Putamen (tissue), 1 donor: ENCODE measurements at places on chromosomes 5 and 9.

- no peak for DNase-seq
Observed at GRCh38 chr5:38548064-38548759, 8.2 kb downstream of the LIFR start.

DNA sequence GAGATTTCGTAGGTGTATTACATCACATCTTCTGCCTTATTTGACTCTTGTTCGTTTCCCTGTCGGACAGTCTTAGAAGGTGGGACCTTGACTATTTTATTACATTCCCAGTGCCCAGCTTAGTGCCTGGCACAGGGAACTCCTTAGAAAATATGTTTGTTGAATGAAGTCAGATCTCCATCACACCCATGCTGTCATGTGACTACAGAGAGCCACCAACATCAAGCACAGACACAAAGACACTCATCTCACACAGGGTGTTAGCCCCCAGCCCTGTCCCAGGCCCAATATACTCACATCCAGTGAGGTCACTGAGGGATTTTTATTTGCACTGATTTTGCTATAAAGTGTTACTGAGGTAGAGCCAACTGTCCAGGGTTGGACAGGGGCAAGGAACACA is 692 bp upstream of the SRA1 start:
- no peak for DNase-seq

DNA sequence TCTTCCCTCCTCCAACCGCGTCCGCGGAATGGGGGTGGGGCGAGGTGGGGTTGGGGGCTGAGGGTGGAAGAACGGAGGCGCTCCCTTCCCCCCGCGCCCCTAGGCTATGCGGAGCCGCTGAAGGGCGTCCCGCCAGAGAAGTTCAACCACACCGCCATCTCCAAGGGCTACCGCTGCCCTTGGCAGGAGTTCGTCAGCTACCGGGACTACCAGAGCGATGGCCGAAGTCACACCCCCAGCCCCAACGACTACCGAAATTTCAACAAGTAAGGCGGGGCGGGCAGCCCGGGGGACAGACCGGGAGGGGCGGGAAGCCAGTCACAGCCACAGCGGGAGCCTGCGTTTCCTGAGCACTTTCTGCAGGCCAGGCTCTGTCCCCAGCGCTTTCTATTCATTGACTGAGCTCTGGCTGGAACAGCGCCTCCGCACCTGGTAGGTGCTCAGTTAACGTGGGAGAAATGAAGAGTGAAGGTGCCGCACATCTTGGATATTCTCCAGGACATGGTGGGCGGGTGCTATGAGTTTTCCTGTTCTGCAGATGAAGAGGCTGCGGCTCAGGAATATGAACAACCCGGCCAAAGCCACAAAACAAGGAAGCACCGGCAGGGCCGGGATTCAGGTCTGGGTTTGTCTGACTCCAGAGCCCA is 11.3 kb downstream of the MYOZ3 start:
- DNase-seq = peak; percentile 70

GRCh38 chr9:16356196-16356765 is 514.2 kb downstream of the BNC2 start:
- DNase-seq = no peak

GRCh38 chr5:35920890-35921289 is 17.5 kb downstream of the CAPSL start:
- DNase-seq = no peak

DNA sequence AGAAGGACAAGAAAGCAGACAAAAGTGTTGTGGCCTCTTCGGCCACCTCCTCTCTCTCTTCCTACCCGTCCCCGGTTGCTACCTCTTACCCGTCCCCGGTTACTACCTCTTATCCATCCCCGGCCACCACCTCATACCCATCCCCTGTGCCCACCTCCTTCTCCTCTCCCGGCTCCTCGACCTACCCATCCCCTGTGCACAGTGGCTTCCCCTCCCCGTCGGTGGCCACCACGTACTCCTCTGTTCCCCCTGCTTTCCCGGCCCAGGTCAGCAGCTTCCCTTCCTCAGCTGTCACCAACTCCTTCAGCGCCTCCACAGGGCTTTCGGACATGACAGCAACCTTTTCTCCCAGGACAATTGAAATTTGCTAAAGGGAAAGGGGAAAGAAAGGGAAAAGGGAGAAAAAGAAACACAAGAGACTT is 2.4 kb downstream of the EGR1 start:
- no peak for DNase-seq

- DNase-seq = no peak
Observed at GRCh38 chr9:137491735-137492432, 32.8 kb upstream of the NSMF start.

- DNase-seq = no peak
Observed at GRCh38 chr5:31098811-31099210, 94.7 kb upstream of the CDH6 start.

- no peak for DNase-seq
Observed at GRCh38 chr9:90880669-90881068, 79.0 kb downstream of the SYK start.

DNA sequence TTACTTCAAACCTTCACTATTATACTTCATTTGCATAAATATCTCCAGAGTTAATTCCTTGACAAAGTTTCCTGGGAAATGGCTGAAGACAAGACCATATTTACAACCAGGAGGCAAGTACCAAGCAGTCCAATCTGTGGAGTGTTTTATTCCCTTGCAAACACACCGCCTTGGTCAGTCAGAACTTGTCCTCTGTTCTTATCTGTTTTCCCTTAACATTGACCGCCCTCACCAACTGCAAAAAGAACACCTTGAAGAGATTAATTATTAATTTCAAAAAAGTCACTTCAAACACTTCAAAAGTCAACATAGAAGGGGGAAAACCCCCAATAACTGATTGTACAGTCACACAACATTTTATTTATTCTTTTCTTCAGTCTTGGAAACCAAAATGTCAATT is 269.0 kb upstream of the RGMB start:
- DNase-seq = no peak

DNA sequence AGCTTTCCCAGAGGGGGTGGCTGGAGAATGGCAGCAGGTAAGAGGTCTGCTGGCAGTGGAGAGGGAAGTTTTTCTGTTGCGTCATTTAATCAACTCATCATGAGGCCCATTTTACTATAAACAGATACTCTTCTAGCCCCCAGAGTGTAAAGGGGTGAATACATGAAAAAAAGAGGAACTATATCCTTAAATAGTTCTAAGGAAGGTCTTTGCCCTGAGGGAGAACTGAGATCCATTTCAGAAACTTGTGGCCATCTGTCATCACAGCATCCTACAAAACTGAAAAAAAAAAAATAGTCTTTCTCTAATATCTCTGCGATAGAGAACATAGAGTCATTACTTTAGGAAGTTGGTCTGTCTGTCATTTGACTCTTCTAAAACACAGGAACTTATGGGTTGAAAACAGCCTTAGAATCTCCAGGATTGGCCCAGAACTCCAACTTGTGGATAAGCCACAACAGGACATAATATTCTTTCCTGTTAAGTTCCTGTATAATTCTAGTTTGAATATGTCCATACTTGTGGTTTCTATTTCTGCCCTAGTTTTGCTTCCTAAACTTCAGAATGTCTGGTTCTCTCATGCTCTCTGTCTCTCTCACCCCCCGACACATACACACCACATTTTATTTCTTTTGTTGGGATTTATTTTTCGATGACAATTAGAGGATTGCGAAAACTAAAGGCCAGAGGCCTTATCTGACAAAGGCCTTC is 238.5 kb upstream of the PIK3R1 start:
- DNase-seq = no peak

DNA sequence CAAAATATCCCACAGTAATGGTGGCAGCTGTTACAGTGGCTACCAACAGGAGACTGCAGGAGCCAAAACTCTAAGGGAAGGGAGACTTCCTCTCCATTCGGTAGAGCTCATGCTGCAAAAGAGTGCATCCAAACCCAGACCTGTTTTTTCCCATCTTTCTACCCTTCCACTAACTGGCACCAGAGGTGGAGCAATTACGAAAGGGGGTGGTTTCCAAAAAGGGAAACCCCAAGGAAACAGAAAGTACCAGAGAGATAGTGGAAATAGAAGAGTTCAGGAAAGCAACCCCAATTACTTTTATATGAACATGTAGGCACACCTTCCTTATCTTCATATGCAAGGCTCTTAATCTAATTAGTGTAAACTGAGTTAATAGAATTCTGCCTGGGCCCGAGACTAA is 7.3 kb upstream of the WDR41 start:
- peak; percentile 34 for DNase-seq

DNA sequence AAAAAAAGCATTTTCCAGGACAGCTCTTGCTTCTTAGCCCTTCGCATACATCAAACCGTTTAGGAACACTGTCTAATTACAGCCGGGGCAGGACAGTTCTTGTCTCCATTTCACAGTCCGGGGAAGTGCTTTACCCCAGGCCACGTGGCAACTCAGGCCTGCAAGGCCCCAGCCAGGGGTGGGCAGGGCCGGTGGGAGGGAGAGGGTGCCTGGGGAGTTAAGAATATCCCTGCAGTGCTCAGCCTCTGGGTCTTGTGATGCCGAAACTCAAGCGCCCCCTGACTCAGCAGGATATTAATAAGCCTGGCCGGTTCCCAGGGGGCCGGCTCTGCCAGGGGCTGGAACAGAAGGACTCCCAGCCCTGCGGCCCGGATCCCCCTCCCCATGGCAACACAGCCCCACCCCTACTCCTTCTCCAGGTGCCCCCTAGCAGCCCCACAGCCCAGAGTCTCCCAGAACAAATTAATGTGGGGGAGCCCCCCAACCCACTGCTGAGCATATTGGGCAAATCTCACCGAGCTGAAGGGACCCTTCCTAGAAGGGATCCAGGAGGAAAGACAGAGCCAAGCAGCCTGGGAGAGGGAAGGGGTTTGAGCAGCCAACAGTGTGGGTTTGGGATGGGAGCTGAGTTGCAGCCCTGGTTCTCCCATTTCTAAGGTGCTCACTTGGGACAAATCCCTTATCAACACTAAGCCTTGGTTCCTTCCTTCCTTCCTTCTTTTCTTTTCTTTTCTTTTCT is 45.3 kb downstream of the PLPP7 start:
- no peak for DNase-seq

DNA sequence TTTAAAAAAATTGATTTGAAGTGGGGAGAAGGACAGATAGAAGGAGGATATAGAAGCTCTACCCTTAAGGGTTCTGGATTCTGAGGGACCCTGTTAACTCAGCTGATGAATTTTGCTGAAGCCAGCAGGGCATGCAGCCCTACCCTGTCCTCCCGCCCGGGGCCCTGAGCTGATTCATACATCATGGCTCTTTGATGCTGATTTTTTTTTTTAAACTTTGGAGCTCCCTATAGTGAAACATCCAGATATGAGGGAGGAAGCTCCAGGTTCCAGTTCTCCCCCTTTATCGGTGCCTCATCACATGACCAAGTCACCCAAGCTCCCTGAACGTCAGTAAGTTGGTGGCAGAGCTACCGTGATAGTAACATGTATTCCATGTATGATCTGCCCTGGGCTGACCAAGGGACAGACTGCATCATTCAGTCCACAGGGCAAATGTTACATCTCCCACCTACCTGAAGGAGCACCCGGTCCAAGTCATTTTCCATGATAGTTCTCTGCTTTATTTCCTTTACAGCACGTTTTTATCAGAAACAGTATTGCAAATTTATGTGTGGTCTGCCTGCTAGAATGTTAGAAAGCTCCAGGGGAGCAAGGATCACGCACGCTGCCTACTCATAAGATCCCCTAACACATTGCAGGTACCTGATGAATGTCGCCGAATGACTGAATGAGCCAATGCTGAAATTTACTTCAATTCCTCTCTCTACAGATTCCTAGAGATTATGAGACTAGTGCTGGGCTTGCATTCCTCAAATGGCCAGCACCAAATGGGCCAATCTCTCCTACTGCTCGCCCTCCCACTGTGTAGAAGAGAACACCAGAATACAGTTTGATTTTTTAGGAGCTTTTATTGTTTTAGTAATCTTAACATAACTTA is 25.9 kb downstream of the SPARC start:
- no peak for DNase-seq

- no peak for DNase-seq
Observed at GRCh38 chr5:148163345-148163744, 5.0 kb upstream of the SPINK14 start.

DNA sequence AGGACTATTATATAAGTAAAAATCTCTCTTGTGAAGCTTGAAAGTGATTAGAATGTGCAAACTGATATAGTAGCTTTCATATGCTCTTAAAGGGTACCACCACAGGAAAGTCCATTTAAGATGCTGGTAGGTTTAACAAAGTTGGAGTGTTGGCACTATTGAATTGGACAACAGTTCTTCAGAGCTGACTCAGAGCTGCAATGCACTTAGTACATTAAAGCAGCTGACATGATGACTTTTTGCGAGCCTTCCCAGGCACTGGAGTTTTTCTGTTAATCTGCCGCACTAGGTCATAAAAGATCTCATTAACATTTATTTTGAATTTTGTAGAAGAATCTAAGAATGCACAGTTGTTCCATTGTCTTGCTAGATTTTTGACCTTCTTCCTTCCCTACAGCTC is 243.8 kb downstream of the ADAMTSL1 start:
- DNase-seq = no peak

GRCh38 chr5:168086104-168086610 is 205.3 kb upstream of the WWC1 start:
- DNase-seq = no peak

DNA sequence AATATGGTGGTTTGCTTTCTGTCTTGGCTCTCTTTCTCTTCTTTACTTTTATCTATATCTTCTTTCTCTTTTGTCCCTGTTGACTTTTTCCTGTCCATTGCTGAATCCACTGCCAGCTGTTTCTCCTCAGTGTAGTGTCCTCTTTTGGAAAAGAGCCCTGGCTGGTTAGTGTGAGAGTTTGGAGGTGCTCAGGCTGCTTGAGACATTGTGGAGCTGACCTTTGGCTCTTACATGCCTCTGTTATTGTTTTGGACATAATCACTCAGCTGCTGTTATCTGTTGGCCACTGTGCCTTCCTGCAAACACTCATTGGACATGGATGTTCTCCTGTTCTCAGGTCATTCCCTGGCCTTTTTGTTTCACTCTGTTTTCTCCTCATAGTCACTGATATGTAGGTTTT is 295.4 kb upstream of the RIOK2 start:
- no peak for DNase-seq

- DNase-seq = no peak
Observed at GRCh38 chr9:76856016-76856415, 49.9 kb downstream of the PRUNE2 start.

DNA sequence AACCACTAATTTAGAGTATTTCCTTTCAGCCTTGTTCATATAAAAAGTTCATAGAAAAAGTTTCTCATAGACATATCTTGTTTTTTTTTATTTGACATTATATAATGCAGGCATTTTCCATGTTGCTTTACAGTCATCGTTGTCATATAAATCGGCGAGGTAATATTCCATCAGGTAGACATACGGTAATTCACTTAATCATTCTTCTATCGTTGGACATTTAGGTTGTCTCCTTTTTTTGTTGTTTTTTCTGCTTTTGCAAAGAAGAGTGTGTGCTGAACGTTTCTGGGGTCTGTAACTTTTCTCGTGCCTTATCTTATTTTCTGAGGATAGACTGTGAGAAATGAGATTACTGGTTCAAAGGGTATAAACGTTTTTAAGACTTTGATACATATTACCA is 283.6 kb downstream of the ARHGAP26 start:
- no peak for DNase-seq

GRCh38 chr5:128965011-128965637 is at the start of gene SLC27A6:
Gene SLC27A6, plus strand, starts transcription at chr5:128965488. Its CDS starts 650 bp downstream, at chr5:128966138.
- no peak for DNase-seq

- no peak for DNase-seq
Observed at GRCh38 chr5:72531496-72532190, 24.4 kb upstream of the ZNF366 start.

GRCh38 chr5:123786411-123786810 is 274.4 kb downstream of the CSNK1G3 start:
- no peak for DNase-seq

GRCh38 chr9:76655971-76656370 is 108.3 kb upstream of the PCA3 start:
- no peak for DNase-seq
